ENCODE measurements at places on chromosomes 12 and 14.

DNA sequence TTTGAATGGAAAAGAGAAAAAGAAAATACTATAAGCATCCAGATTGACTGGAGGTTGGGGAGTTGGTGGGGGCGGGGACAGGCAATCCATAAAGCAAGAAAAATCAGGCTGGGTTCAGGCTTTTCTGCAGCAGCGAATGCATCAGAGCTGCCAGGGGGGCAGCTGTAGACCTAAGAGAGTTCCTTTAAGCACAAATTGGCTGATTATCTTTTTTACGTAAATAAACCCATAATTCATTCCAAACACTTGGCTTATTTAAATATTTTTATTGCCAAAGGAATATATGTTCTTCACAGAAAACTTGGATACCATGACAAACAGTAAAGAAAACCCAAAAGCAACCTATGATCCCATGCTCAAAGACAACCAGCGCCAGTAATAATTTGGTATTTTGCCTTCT lies 10.2 kb downstream of the BDKRB2 start:
- no peak for DNase-seq

- DNase-seq, result no peak
Observed at GRCh38 chr14:75156901-75157300, 19.5 kb downstream of the TMED10 start.

DNA sequence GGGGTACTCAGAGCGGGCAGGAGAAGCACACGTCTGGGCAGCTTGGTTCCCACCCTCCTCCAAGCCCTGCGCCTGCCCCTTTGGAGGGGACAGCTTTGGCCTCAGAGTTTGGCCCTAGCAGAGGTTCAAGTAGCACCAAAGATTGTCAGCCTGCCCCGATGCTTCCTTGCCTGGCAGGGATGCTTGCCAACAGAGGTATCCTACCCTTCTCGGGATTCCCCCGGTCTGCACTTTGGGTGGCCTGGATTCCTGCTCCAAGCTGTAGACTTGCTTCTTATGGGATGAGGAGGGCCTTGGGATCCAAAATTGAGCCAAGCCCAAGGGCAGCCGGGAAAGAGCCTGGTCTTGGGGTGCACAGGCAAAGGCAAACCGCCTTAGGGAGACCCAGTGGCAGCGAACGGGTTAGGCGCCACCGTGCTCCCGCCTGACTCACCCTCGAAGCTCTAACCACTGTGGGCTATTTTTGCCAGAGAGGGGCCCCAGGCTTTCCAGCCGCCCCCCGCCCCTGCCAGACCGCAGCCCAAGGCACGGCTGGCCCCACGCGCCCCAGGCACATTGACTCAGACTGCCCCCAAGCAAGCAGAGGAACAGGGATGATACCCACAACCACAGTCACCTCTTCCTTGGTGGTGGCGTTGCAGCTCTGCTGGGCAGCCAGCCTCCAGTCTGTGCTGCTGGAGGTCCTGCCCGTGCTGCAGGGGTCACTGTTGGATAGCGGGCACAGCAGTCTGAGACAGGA lies 847 bp upstream of the WNT10B start:
- no peak for DNase-seq

- peak; percentile 23 for DNase-seq
Observed at GRCh38 chr12:69330475-69331473, 17.4 kb upstream of the LYZ start.

- no peak for DNase-seq
Observed at GRCh38 chr12:113267621-113268020, 46.4 kb downstream of the TPCN1 start.

- DNase-seq, result no peak
Observed at GRCh38 chr12:102468261-102468915, 12.0 kb downstream of the IGF1 start.

DNA sequence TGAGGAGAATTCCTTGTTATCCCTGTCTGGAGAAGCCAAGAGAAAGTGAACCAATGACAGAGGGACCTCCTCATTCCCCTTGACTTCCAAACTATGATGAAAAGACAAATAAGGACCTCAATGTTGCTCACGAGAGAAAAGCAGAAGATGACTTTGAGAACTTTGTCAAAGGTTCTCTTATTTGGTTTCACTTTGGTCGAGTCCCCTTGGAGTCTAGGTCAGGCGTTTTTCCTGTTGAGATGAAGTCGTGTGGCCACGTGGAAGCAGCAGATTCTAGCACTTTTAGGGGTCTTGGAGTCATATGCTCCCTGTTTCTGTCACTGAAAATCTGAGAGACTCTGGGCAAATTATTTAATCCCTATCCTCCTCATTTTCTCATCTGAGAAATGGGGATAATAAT lies 33.8 kb upstream of the COL2A1 start:
- DNase-seq, result no peak

DNA sequence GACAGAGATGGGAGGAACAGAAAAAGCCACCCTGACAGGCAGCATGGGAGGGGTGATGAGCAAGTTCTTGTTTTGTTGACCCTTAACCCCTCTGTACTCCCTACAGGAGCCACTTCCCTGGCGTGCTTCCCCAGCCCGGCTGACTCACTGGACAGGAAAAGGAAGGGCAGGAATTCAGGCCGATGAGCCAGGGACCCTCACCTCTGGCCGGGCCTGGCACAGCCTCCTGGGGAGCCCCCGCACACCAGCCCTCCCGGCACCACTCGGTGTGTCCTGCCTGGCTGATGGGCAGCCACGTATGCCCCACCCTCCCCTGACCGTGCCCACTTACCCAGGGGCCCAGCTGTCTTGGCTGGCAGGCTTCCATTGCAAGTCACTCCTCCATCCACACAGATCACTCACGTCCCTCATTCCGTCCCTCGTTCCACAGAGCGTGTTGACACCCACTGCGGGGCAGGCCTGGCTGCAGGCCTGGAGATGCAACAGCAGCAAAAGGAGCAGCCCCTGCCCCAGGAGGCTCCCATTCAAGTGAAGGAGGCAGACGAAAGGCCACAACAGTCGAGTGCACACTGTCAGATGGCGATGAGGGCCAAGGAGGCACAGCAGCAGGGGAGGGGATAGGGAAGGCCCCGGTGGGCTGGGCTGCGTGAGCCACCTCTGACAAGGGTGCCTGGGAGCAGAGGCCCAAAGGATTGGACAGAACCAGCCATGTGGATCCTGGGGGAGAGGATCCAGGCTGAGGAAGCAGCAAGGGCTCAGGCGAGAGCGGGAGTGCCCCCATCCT lies 19.7 kb upstream of the CD9 start:
- DNase-seq, result no peak

- DNase-seq, result no peak
Observed at GRCh38 chr12:113497693-113498092, 26.0 kb upstream of the LHX5 start.

- DNase-seq, result no peak
Observed at GRCh38 chr12:128316973-128317526, 50.1 kb downstream of the TMEM132C start.

DNA sequence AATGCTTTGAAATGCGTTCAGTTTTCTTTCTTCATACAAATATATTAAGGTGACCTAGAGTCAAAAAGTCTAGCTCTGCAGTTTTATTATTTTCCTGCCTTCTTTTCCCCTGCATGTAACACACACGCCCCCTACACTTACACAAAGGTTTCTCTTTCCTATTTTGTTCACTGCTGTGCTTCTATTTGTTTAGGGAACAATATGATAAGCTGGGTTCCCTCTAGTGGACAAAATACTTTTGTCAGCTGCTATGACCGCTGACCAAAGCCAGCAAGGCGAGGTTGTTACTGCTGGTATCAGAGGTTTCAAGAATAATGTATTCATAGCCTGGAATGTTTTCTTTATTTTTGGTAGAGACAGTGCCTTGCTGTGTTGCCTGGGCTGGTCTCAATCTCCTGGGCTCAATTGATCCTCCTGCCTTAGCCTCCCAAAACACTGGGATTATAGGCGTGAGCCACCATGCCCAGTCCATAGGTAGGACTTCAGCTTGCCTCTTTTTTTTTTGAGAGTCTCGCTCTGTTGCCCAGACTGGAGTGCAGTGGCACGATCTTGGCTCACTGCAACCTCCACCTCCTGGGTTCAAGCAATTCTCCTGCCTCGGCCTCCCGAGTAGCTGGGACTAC lies 33.4 kb downstream of the FNTB start:
- no peak for DNase-seq

GRCh38 chr12:85002778-85003296 lies 33.2 kb downstream of the TSPAN19 start:
- DNase-seq, result no peak

DNA sequence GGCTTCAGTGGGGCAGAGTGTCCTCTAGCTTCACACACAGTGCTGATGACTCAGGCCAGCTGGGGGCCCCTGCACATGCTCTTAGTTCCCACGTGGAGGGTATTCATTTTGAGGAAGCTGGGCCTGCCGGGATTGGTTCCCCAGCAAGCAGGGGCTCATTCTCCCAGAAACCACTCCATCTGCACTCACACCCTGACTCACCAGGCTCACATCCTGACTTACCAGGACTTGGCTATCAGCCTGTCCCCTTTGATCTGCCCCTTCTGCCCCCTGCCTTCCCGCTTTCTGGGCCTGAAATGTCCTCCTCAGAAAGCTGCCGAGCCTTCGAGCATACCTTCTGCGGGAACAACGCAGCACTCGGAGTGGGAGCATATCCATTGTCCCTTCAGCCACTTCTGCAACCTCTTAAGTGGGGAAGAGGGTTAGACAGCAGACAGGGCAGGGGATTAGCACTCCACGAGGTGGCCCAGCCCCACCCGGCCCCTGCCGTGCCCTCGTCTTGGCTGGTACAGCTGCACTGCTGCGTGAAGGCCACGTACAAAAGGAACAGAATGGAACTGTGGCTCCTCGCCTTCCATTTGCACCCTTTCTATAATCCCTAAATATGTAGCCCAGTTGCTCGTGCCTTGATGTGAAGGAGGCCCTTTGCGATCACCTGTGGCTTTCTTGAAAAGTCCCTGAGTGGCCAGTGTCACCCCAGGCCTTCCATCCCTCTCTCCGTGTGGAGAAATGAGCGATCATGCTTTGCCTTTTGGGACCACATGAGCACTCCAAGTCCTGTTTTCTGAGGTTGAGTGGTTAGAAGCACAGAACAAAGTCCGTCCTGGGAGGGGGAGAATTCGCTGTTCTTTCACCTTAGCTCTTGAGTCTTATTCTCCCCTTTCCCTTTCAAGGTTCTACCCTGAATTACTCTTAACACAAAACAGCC lies 26.1 kb downstream of the TPCN1 start:
- no peak for DNase-seq

- no peak for DNase-seq
Observed at GRCh38 chr12:7892186-7892980, 19.7 kb upstream of the SLC2A14 start.

GRCh38 chr12:65464930-65465329 lies 186.4 kb downstream of the MSRB3 start:
- no peak for DNase-seq

GRCh38 chr12:132646850-132647249 lies 28.3 kb downstream of the P2RX2 start:
- DNase-seq, result no peak

DNA sequence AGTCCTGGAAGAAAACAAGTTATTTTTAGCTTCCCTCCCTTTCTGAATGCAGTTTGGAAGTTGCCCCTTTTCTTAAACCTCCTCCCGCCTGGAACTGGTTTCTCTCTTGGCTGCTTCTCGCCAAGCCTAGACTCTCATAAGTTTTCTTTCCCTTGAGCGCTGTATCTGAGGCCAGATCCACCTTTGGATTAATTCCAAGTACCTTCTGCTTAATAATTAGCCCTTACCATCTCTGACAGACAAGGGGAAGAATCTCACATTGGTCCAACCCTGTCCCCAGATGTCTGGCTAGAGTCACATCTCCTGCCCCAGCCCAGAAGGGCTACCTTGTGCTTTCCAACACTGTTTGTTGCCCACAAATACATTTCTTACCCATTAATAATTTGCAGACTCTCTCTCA lies 161.8 kb upstream of the RGS6 start:
- DNase-seq, result no peak

- DNase-seq, result no peak
Observed at GRCh38 chr12:110561471-110562201, 21.5 kb downstream of the PPTC7 start.

GRCh38 chr12:122491991-122492390 lies 8.7 kb downstream of the ZCCHC8 start:
- no peak for DNase-seq

DNA sequence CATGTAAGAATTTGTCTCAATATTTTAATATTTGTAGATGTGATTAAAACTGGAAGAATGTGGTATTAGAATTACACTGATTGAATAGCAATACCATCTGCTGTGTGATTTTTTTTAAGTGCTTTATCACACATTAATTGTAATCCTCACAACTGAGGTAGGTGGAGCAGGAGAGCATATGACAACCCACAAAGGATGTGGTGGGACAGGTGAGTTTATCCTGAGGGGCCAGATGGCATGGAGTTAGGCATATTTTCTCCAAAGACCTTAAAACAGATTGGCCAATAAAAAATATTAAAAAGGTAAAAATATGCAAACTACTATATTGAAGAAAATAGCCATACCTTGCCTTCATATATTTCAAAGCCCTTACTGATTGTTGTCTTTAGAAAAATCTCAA lies 7.8 kb downstream of the LRRC10 start:
- DNase-seq, result no peak

- DNase-seq, result no peak
Observed at GRCh38 chr14:60125918-60126317, 34.2 kb downstream of the PCNX4 start.

- DNase-seq, result no peak
Observed at GRCh38 chr14:102930138-102930752, 7.8 kb downstream of the AMN start.

GRCh38 chr14:39050389-39050788 lies 52.6 kb downstream of the SEC23A start:
- DNase-seq, result no peak

- no peak for DNase-seq
Observed at GRCh38 chr12:70994217-70994788, 73.8 kb upstream of the PTPRR start.

GRCh38 chr12:8903646-8904045 lies 10.7 kb upstream of the PHC1 start:
- no peak for DNase-seq

DNA sequence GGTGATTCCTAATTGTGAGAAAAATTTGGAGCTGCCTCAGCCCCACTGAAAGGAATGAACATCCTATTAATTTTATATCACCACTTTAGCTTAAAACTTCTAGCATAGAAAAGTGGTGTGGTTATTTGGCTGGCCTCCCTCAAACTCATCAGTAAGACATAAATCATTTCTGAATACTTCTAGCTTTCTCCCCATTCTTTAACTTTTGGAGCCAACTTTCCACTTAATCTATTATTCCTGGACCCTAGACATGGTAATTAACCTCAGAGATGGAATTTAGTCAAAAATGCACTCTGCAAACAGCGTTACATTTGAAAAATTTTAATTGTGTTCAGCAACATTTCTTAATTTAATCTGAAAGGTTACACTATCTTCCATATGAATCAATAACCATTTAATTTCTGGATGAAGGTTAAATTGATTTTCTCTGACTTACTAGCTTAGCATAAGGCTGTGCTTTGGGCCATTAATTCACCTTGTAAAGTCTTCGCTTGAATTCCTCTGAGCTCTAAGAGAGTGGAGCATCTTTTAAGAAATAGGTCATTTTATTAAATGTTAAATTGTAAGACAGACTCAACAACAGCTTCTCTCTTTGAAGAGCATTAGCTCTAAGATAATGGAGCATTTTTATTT lies 753.6 kb upstream of the STXBP6 start:
- no peak for DNase-seq

GRCh38 chr12:65808580-65808979 lies 15.7 kb upstream of the HMGA2 start:
- DNase-seq, result no peak

GRCh38 chr12:52975820-52976573 lies 27.1 kb downstream of the KRT18 start:
- DNase-seq, result no peak

Data from stimulated activated CD8-positive, alpha-beta memory T cell treated with anti-CD3 and anti-CD28 coated beads, Interleukin-4, amount 100 ng/mL, for 4 hours (primary cell).